ENCODE measurements at places on chromosomes 4 and X.

DNA sequence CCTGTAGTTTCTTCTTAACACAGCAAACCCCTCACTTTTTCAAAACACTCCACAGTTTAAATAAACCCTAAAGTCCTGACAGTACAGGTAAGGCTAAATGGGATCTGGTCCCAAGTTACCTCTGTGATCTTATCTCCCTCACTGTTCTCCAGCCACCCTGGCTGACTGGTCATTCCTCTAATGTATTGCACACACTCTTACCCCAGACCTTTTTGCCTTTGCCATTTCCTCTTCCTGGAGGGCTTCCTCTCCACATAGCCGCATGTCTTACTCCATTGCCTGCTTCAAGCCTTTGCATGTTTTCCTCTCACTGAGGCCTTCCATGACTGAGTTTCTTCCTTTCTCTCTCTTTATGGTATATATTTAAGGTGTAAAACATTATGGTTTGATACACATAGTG lies 19.5 kb upstream of the ANXA3 start:
- DNase-seq: no peak

DNA sequence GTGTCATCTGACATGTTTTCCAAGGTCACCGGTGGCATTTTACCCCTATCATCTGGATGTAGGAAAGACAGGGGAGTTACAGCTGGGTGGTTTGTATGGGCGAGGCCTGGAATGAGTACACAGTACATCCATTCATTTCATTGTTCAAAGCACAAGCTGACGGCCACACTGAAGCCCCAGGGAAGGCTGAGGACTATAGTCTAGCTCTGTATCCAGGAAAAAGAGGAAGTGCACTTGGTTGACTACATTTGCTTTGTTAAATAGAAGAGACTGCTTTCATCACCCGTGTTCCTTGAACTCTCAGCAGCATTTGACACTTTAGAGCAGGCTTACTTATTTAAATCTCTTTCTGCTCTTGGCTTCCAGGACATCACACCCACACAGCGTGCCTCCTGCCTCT lies 1041.0 kb upstream of the TENM3 start:
- no peak for DNase-seq

DNA sequence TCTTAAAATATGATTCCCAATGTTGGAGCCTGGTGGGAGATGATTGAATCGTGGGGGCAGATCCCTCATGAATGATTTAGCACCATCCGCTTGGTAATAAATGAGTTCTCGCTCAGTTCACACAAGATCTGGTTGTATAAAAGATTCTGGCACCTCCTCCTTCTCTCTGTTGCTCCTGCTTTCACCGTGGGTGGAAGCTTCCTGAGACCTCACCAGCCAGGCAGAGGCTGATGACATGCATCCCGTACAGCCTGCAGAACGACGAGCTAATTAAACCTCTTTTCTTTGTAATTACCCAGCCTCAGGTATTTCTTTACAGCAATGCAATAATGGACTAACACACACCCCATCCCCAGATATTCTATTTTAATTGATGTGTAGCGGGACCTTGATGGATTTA lies 162.2 kb downstream of the NPFFR2 start:
- DNase-seq: no peak

- no peak for DNase-seq
These were observed 36.4 kb downstream of the TMEM154 start for GRCh38 chr4:152643153-152644035.

- DNase-seq: no peak
These were observed 45.6 kb downstream of the OCRL start for GRCh38 chrX:129585691-129586090.

- DNase-seq: no peak
These were observed 26.0 kb upstream of the SLC25A5 start for GRCh38 chrX:119442286-119442685.

DNA sequence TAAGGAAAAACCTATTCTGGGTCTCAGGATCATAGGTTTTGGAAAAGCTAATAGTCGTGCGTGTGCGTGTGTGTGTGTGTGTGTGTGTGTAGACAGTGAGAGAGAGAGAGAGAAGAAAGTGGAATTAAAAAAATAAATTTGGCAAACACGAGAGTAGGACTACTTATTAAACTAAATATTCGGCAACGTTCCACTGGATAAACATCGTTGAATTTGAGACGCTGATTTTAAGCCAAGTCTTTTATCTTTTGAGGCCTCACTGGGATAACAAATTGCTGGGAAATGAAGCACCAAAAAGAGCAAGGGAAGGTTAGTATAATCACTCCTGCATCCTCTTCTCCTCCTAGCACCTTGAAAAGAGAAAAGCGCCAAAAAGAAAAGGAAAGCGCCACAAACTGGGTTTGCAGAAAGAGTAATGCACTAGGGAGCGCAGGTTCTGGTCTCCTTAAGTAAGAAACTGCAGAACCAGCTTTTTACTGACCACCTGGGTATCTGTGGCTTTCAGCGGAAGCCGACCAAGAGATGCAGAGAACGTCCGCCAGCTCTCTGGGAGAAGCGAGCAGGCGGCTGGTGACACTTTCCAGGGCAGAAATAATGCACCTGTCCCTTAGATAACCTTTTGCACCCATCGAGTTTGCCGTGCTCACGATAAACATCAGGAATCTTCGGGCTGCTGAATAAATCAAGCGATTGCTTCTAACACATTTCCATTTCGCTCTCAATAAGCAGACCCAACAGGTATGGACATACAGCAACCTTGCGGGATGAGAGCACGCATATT lies 3.4 kb downstream of the ATOH1 start:
- no peak for DNase-seq

- DNase-seq: no peak
These were observed 6.0 kb upstream of the CISD2 start for GRCh38 chr4:102862747-102863146.
